ENCODE measurements at places on chromosomes 7 and 10.
A peak's percentile ranks its signal among the peaks of the same experiment; 100 is the strongest.

DNA sequence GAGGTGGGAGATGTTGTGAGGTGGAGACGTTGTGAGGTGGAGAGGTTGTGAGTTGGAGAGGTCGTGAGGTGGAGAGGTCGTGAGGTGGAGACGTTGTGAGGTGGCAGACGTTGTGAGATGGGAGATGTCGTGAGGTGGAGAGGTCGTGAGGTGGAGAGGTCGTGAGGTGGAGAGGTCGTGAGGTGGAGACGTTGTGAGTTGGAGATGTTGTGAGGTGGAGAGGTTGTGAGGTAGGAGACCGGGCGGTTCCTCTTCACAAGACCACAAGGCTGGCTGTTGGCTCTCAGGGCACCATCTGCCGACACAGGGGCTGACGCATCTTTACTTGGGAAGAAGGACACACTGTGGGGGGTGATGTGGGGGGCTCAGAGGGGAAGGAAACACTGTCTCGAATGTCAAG is 34.7 kb upstream of the SHH start:
- no peak for DNase-seq

DNA sequence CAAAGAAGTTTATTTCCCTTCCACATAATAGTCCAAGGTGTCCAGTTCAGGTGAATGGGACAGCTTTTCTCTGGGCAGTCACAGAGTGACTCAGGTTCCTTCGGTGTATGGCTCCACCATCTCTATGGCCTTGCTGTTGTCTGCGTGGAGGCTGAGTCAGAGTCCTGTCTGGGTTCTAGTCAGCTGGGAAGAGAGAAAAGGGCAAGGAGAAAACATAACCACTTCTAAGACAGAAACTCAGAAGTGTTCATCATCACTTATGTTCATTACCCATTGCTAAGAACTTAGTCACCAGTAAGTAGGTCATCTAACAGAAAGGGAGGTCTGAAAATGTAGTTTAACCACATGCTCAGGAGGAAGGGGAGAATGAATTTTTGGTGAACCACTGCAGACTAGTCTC is 32.4 kb upstream of the CCDC7 start:
- no peak for DNase-seq

DNA sequence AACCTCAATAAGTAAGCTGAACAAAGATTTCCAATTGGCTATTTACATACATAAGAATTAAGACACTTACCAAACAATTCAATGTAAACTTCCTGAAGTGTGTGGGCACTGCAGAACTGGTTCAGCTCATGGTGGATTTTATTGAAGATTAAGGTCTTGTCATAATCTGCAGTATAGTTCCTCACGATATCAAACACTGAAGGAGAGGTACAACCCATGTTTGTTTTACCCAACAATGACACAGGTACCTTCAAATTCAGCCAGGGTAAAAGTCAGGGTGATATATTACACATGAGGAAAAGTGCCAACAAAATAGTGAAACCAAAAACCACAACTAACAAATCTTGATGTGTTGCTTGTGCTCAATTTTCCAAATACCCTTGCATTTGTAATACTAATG is 10.0 kb downstream of the ERLIN1 start:
- DNase-seq: no peak

DNA sequence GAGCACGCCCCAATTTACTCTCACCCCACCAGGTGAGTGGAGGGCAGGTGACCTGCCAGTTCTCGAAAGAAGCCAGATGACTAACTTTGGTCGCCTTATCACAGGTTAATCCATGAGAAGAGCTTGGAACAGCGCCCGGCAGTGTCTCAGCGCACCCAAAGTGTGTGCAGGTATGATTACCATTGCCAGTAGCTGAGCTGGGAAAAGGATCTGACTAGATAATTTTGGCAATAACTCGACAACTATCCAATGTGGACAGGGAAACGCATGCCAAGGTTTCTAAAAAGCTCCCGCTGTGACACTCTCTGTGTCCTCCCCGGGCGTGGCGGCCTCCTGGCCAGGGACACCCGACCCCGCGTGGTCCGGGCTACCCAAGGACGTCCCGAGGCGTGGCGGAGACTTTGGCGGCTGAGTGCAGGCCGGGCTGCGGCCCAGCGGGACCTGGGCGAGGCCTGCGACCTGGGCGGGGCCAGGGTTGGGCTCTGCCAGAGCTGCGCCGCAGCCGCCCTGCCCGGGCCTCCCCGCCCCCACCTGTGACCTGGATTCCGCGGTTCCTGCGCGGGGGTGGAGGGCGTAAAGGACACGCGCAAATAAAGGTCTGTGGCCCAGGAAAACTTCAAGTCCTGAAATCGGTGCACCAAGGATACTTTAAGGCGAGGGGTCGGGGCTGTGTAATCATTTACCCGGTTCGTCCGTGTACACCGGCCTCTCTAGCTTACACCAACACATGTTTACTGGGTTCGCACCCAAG is 13.7 kb upstream of the WAPL start:
- no peak for DNase-seq

DNA sequence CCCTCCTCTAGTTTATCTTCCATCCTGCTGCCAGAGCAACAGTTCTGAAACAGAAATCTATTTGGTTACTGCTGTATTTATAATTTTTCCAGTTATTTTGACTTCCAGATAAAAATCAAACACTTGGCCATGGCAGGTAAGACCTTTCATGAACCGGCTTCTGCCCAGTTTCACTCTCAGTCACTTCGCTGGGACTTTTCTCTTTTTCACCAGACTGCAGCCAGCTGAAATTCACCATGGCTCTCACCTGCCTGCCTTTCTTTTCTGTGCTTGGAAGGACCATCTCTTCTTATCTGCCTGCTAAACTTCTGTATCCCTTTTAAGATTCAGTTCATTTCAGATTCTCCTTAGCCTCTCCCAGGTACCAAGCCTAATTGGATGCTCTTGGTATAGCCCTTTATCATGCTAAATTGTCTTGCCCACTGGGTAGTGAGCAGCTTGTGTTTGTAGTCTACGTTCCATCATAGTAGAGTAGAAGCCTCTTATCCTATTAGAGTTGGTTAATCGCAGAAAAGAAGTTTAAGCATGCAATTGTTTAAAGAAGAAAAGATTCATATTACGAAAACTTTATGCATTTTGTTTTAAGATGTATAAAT is 71.7 kb downstream of the TAF3 start:
- no peak for DNase-seq

DNA sequence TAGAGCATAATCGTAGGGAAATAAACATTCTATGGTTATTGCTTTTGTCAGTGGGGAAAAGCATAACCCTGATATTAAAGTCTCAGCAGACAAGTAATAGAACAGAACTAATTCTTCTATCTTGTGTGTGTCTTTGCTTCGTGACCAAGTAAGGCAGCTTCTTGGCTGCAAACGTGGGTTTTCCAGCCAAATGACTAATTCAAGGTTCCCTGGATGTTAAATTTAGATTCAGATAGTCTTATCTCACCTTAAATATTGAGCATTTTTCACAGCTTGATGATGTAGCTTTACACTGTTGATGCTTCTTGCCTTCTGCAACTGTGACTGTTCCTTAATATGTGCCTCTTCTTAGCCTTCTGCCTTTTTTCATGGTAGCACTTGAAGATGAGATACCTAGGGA is 113.0 kb downstream of the EXOC4 start:
- DNase-seq: no peak

GRCh38 chr10:501596-501995 is 187.9 kb downstream of the DIP2C start:
- DNase-seq: no peak

GRCh38 chr7:18226598-18226997 is 199.0 kb upstream of the PRPS1L1 start:
- no peak for DNase-seq

- DNase-seq: no peak
Measured at GRCh38 chr7:150740053-150740452, 2.8 kb downstream of the GIMAP5 start.

- DNase-seq: peak; percentile 43
Measured at GRCh38 chr7:43758822-43759683, 573 bp downstream of the BLVRA start.

DNA sequence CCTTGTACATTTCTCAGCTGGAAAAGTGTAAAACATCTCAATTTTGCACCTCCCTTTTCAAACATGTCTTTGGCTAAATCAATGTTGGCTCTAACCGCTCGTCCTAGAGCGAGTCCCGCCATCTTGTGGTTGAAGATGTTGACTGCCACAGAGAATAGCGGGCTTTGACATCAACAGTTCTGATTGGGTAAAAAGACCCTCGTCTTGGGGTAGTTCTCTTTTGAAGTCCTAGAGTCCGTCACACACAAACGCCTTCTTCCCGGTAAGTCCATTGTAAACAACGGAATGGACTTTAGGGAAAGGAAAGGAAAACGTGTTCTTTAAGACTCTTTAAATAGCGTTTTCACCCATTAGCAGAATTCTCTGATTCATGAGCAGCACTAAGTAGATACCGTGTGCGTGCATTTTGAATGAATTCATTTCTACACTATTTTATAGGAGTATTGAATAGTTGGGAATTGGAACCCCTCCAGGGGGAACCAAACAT is 452 bp upstream of the RPP30 start:
- DNase-seq: peak; percentile 64

GRCh38 chr10:62655337-62655994 is 149.1 kb upstream of the ADO start:
- DNase-seq: no peak

DNA sequence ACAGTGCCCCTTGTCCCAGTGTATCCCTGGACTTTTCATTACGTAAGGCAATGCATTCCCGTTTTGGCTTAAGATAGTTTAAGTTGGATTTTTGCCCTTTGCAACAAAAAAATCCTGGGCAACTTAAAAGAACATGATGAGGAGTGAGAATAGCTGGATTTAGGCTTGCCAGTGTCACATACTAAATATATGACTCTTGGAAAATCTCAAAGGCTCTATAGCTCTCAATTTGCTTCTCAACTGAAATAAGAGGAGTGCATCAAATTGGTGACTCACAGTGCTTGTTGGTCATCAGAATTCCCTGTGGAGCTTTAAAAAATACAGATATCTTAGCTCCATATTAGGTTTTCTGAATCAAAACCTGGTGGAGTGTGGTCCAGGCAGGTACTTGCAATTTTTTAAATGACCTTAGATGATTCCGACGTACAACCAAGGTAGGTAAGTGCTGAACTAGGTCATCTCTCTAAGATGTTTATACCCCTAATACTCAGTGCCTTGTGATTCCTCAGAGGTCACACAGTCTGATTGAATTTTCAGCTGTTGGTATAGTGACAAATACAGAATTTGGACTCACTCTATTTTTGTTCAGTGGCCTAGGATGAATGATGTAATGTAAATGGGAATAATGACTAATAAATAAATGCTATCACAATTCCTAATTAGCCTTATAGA is 33.9 kb upstream of the ORC5 start:
- no peak for DNase-seq

- DNase-seq: no peak
Measured at GRCh38 chr7:6579446-6579845, 2.2 kb downstream of the ZDHHC4 start.

GRCh38 chr7:106375499-106375898 is 90.7 kb upstream of the NAMPT start:
- DNase-seq: no peak

DNA sequence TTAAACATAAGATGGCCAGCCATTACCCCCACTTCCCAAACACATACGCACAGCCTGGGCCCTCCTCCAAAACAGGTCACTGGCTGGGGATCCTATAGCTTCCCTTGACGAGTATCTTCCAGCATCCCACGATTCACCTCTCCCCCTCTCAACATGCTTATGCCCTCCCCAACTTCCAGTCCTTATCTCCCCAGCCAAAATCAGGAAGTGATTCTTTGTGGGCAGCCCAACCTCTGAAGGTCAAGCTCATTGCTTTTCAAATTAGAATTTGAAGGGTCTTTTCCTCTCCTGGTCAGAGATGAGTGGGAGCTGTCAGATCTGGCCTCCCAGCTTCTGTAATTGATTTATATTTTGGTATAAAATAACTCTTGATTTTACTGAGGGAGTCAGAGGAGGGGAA is 133.6 kb downstream of the ATXN7L1 start:
- DNase-seq: no peak

DNA sequence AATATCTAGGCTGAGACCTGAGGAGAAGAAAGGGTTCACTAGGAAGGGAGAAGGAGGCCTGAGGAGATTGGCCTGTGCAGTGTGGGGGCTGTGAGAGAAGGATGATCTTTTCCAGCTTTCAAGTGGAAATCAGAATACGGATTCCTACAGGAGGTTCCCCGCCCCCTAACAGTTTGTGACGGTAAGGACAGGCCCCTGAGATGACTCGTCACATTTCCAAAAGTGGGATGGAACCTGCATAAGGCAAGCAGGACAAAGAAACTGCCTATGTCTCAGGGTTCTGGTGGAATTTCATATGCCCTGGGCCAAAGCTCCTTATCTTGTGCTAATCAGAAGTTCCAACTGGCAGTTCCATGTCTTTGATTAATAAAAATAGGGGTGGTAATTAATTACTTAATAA is 275.6 kb downstream of the SNX10 start:
- DNase-seq: no peak

- DNase-seq: peak; percentile 70
Measured at GRCh38 chr7:5428478-5429252, 5.0 kb upstream of the TNRC18 start.

GRCh38 chr7:27295236-27295635 is 52.6 kb downstream of the EVX1 start:
- no peak for DNase-seq

DNA sequence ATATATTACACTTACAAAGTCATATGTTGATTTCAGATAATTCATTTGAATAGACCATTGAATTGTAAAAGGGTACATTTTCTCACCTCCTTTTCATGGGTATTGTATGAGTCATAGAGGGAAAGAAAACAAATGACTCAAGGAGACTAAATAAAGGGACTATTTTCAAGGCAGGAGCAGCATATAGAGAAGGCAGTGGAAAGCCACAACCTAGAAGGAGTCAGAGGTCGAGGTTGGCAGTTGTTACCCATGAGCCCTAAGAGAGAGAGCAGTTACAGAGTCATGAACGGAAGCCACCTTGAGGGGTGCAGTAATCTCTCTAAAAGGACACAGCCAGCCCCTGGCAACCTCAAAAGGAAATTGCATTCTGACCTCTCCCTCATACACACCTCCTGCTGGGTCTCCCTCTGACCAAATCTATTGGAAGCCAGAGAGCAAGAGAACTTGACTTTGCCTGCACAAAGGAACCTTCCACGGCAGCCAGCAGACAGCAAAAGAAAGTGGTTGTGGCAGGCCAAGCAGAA is 137.9 kb downstream of the GRM8 start:
- DNase-seq: no peak

DNA sequence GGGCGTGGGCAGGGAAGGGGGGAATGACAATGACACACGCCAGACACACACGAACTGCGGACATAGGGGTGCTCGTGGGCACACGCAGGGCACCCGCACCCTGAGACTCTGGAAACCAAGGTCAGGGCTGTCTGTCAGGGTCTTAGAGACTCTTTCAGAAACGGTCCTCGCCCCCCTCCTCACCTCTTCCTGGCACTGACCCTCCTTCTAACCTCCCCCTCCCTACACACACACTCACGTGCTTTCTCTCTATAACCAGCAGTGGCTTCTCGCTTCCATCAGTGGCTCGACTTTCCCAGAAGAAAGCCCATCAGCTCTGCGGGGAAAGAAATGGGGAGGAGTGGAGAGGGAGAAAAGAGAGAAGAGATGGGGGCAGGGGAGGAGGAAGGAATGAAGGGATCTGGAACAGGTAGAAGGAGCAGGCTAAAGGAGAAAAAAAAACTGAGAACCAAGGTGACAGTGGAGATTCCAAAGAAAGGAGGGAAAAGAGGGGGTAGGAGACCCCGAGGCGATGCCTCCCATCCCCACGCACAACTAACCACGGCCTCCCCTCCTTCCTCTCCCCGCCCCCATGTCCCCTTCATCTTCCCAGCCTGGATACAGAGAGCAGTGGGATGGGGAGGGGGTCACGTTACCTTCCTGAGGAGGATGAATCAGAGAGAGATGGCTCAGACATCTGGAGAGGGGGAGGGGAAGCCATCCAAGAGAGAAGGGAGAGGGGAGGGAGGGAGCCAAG is 1.7 kb upstream of the VGF start:
- no peak for DNase-seq

GRCh38 chr7:37535841-37536240 is 87.2 kb upstream of the ELMO1 start:
- DNase-seq: no peak

Data from dorsolateral prefrontal cortex (tissue), 122 donors.